Fibroblast of lung (primary cell): ENCODE measurements at places on chromosomes 5 and 9.

- no peak for DNase-seq
These were observed 196.9 kb upstream of the PANK3 start for GRCh38 chr5:168776070-168776469.

DNA sequence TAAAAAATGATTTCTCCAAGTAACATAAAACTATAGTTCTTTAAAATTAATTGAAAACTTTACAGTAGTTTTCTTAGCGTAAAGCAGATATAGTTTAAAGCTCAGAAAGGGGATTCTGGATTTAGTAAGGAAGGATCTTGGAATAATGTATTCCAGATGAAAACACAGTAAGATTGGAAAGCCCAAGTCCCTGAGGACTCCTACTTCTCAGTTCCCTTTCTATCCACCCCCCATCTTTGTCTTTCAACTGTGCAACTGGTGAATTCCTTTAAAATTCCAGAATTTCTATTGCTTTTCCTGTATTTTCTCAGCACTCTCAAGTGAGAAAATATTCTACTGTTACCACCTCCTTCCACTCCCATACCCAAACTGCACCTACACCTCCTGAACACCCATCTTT is 184.5 kb upstream of the FBN2 start:
- no peak for DNase-seq

DNA sequence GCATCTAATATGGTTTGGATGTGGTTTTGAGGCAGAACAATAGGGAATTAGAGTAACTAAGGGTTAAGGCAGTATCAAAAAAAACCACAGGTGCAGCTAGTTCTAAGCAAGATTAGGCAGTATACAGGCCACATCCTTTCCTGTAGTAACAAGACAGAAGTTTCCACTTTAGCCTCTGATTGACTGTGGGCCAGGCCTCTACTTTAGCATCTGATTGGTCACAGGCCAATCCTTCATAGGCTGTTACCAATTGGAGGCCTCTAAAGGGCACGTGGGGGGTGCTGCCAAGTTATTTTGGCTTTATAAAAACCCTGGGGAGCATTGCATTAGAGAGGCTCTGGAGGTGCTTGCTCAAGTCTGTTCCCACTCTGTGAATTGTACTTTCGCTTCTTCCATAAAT is 144.1 kb upstream of the ST8SIA4 start:
- no peak for DNase-seq

- DNase-seq: peak; percentile 100
These were observed 255.1 kb downstream of the MAT2B start for GRCh38 chr5:163760498-163760897.

- no peak for DNase-seq
These were observed 157.1 kb upstream of the COL5A1 start for GRCh38 chr9:134484479-134484878.

DNA sequence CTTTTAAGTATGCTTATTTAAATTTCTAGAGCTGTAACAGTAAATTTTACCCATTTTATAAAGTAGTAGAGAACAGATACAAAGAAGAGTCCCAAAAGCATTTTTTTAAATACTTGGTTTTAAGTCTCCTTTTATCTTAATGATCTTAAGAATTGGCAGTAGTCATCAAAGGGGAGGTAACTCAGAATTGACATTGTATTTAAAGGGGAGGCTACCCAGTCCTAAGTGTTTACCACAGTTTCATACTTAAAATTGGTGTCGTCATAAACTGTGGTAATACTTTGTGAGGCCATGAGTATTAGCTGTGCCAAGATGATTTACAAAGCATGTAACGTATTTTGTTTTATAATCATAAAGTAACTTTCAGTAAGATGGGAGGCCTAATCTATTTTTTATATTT is 14.8 kb downstream of the SLC25A46 start:
- DNase-seq: peak; percentile 11

DNA sequence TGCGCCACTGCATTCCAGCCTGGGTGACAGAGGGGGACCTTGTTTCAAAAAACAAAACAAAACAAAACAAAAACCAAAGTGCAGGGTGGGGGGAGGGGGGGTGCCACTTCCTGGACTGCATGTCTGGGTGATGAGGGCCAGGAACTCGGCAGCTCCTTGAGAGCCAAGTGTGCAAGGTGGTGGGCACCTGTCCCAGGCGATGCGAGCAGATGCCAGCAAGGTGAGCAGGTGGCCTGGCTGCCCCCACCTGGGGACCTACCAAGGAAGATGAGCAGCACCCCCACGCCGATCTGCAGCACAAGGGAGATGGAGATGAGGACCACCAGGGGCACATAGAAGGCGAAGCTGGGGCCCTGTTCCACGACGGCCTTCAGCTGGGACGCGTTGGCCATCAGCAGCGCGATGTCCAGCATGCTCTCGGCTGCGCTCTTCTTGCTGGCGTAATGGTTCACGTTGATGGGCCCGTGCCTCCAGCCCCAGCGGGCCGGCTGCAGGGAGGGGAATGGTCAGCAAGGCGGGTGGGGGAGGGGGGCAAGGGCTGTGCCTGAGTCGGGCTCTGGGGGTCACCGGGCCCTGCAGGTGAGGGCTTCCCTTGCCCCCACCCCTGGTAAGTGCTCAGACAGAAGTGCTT is 7.8 kb downstream of the NINJ1 start:
- no peak for DNase-seq

DNA sequence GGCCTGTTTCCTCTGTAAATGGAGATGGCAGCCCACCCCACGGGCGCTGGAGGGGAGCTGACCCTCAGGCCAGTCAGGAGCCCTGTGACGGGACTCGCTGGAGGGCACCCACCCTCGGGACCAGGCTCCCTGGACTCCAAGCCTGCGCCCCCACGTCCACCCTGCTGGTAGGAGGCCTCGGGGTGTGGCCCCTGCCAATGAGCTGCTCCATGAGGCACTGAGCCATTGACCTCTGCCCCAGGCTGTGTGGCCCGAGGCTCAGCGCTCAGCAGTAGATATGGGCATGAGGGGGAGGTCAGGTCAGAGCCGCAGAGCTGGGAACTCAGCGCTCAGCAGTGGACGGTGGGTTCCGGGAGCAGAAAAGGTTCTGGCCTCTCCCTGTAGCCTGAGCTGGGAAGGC is 52.3 kb upstream of the EGFL7 start:
- no peak for DNase-seq

- DNase-seq: no peak
These were observed 78.5 kb upstream of the ALDH1A1 start for GRCh38 chr9:73031350-73031749.

GRCh38 chr9:1917396-1917935 is 97.7 kb upstream of the SMARCA2 start:
- DNase-seq: no peak

DNA sequence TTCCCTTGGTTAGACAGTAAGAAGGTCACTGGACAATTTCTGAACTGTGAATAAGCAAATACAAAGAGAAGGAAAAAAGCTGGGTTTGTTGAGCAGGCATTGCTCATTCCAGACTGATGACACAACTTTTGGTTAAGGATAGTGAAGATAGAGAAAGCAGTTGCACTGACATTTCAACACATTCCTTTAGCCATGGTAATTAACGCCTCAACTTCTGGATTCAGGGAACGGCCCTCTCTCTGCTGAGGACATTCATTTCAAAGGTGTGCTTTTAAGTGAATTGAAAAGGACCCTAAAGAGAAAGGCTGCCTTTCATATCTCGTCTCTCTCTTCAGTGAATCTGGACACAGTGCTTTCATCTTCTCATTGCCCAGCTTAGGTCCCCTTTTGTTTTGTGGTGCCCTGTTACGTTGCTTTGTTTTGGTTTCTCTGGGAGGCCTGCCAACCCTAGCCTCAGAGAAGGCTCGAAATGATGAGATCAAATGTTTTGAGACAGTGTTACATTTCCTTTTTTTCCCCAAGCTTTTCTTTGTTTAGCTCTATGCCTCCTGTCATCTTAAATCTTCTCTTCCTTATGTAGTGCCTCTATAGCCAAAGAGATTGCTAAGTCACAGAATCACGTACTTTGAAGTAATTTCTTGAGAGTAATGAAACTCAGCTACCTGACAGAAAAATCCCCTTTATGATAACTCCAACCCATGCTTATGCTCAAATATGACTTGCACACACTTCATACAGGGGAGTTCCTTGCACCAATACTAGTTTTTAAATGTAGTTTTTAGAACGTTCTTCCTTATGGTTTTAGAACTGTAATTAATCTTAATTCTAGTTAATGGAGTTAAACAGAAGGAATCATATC is 94.4 kb upstream of the IFNE start:
- DNase-seq: peak; percentile 98

DNA sequence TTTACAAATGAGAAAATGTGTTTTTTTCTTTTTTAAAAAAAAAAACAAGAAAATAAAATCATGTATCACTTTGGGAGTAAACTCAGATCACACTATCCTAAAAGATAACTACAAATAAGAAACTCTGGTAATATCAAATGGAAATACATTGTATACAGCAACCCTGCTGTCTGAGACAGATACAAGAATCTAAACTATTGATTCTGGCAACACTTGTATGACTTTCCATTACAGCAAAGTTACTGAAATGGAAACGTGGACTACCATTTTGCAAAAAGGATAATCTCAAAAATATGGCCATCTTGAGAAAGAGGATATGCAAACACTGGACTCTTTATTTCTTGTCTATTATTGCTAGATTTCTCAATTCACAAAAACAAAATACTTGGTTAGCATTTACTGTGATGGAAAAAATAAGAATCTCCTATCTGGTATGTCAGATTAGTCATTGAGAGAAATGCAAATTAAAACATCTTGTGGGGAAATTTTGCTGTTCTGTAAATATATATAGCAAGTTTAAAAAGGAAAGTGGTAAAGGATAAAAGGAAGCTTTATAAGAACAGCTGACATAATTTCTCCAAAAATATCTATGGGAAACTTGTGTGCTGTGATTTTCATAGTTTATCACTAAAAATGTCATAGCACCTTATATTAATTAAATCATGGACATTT is 112.9 kb upstream of the FER start:
- DNase-seq: no peak

DNA sequence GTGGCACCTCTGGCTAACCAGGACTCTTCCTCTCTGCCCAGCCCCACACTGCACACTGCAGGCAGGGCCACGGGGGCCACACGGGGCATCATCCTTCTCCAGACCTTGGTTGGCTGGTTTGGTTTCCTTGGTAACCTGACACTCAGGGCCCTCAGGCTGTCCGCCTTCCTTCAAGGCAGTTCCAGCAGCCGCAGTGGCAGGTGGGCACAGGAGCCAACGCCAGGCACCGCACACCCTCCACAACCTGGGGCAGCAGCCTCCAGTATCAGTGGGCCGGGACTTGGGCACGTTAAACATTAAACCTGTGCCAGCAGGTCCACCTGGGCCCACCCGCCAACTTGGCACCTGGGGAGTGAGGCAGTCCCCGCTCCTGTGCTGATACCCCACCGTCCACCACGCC is 1.9 kb downstream of the NPDC1 start:
- DNase-seq: no peak

DNA sequence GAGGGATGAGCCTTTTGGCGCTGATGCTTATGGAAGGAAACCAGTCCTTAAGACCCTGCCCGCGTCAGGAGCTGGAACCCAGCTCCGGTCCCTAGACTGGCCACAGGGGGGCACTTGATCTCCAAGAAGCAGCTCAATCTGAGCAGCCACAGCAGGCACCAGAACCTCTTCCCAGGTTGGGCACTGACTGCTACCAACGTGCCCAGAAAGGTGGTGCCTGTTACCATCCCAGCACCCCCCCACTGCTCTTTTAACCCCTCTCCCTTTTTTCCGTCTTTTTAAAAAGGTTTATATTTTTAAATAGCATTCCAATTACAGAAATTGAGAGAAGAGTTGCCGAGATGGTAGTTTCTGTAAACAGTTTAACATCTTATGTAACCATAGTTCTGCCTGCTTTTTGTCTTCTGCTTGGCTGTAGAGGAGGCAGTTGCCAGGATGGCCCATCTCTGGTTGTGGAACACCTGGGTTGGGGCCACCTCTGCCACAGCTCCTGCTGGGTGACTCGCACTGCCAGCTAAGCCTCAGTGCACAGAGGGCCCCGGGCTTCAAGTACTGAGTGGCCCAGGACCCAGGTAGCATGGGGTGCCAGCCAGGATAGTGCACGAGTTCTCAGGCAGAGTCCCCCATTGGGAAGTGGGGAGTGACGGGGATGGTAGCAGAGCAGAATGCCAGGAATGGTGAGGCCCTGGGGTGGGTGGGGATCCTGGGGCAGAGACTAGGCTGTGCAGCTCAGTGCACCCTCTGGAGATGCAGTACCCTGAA is 62.8 kb downstream of the PFDN1 start:
- DNase-seq: peak; percentile 60

- DNase-seq: no peak
These were observed 750.4 kb downstream of the BRINP1 start for GRCh38 chr9:118618849-118619248.

DNA sequence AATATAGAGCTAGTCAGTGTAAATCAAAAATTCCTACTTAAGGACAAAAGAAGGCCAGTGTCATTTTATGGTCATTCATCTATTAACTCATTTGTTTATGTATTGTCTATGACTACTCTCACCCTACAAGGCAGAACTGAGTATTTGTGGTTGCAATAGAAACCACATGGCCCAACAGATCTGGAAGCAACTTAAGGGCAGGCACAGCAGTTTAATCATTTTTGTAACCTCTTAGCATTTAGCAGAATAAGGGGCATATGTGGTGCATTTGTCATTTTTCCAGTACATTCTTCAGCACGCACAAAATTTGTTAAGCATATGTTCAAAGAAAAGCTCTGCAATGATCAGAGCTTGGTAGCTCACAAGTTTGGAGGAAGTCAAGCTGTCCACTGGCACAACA is 1.1 kb downstream of the FKBP15 start:
- DNase-seq: peak; percentile 74

DNA sequence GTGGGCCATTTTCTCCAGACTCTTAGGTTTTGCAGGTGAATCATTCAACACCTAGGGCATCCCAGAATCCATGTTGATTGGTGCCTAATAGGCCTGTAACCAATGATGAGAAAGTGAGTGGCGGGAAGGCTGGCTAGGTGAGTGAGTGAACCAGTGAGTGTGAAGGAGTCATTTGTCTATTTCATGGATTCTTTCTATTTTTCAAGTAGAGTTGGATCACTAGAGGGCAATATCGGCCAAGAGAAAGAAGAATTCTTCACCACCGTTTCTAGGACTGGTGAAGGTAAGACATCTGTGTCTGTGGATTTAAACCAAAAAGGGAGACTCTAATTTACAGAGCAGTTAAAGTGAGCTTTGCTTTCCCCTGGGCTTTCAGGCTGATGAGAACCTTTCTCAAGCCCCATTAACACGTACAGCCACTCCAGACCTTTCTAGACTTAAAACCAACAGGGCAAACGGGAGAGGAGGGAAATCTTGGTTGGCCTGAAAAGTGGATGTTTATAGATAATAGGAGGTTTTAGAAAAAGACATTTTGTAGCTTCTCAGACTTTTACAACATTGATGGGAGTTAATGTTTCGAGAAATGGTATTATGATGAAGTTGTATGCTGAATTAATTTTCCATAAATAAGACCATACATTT is 114.3 kb upstream of the IL12B start:
- DNase-seq: peak; percentile 54

DNA sequence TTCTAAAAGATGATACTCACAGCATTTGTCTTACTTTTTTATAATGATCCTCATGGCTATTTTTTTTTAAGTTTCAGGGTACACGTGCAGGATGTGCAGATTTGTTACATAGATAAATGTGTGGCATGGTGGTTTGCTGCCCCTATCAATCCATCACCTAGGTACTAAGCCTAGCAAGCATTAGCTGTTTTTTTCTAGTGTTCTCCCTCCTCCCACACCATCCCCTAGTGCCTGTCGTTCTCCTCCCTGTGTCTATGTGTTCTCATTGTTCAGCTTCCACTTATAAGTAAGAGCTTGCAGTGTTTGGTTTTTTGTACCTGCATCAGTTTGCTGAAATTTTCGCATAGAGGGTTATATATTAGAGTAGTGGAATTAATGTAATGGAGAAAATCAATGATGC is 189.1 kb upstream of the CDH12 start:
- DNase-seq: no peak
